ENCODE measurements at places on chromosomes 6 and 20. TPM values are rescaled to one million over a fixed set of nuclear protein-coding genes. Genes with fewer than 3 reads are reported as not detected.

The TTLL9 gene
- not detected for total RNA-seq

The PRL gene
- not detected for total RNA-seq

The GSTA2 gene
- total RNA-seq = not detected

The MAP7 gene
- total RNA-seq = 2.8 TPM

The DDO gene
- 0.25 TPM for total RNA-seq

The MMP24 gene
- 63.9 TPM for total RNA-seq

The RBM24 gene
- 9.9 TPM for total RNA-seq

The UBE3D gene
- total RNA-seq = 3.9 TPM

The TAGAP gene
- not detected for total RNA-seq

The CFAP61 gene
- total RNA-seq = 0.25 TPM

The RALGAPB gene
- 17.8 TPM for total RNA-seq

The WDR46 gene
- total RNA-seq = 86.5 TPM

The HLA-DQA1 gene
- not detected for total RNA-seq

The ZNF391 gene
- total RNA-seq = 0.81 TPM

The CAGE1 gene
- not detected for total RNA-seq

All from mesangial cell (primary cell).